ENCODE measurements at places on chromosomes 5 and 9.

DNA sequence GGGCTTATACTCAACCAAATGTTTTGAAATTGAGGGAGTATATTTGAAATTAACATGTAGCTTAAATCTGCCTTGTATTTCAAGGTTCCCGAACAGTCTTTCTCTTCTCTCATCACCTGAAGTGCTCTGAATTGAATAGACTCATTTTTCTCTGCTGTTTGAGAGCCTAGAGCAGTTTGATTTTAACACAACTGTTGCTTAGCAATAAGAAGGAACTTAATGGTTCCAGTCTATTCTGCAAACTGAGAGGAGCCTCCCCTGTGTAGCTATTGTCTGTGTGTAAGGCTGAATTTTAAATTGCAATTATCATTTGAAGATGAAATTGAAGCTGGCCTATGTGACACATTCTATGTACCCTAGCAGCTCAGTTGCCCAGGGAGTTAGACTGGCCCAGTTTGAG lies 87.1 kb upstream of the CKMT2 start:
- DNase-seq, result no peak

- no peak for DNase-seq
These were observed 6.4 kb downstream of the SH3RF2 start for GRCh38 chr5:145942749-145943148.

GRCh38 chr9:15426019-15426418 lies 3.3 kb downstream of the SNAPC3 start:
- DNase-seq, result no peak

GRCh38 chr9:3526997-3527940 lies 1.5 kb upstream of the RFX3 start:
- DNase-seq, result peak; percentile 39

GRCh38 chr5:130035388-130035787 lies 131.1 kb downstream of the CHSY3 start:
- no peak for DNase-seq

DNA sequence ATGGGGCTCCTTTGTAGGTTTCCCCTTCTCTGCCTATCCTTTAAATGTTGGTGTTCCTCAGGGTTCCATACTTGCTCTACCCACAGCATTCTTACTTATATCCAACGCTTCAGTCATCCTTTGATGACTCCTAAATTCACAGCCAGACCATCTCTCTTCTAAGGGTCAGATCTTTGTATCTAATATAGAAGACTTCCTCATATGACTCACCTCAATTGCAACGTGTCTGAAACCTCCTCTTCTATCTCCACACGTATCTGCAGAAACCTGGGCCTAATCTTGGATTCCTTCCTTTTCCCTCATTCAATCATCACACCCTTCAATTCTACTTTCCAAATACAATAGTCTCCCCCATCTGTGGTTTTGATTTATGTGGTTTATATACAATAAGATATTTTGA lies 68.3 kb downstream of the HMGCR start:
- no peak for DNase-seq

GRCh38 chr5:30960036-30960435 lies 233.4 kb upstream of the CDH6 start:
- DNase-seq, result no peak

- DNase-seq, result peak; percentile 39
These were observed 2.8 kb upstream of the FAM193B start for GRCh38 chr5:177557041-177557647.

- no peak for DNase-seq
These were observed 39.8 kb upstream of the TLE1 start for GRCh38 chr9:81729135-81729534.

GRCh38 chr5:67971971-67972821 lies 243.4 kb upstream of the PIK3R1 start:
- DNase-seq, result no peak

Data from fibroblast of villous mesenchyme (primary cell).